Substantia nigra (tissue), 51 donors: ENCODE measurements at places on chromosomes 5 and 9.

DNA sequence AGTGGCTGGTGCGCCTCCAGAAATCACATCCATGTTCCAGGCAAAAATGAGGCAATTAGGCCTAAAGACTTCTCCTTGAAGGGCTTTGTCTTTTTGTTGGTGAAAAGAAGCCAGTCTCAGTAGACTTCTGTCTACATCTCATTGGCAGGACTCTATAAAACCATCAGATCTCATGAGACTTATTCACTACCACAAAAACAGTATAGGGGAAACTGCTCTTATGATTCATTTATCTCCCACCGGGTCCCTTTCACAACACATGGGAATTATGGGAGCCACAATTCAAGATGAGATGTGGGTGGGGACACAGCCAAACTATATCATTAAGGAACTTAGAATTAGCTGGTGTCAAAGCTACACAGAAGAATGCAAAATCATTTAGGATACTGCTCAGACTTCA lies 77.7 kb upstream of the SNX2 start:
- DNase-seq: no peak

- DNase-seq: no peak
Measured at GRCh38 chr5:103247118-103247517, 11.4 kb upstream of the MACIR start.

DNA sequence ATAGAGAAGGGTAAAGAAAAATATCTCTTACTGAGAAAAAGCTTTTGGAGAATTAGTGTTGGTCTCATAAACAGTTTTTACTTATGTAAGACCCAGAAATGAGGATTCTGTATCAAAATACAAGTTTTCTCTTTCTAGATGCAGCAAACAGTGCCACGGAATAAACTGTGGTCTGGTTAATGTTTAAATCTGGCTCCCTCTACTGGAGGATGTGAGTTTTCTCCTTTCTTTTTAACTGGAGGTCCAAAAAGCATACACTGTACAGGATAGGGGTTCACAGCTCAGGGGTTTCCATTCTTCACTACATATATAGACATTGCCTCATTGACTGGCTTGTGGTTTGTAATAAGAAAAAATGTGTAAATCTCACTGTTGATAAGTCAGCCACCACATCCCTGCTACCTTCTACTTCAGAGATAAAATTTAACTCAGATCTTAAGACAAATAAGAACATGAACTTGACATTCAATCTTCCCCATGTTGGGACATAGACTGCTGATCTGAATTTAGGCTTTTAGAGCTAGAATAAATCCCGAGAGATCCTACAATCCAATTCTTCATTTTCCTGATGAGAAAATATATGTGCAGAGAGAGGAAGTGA lies 98.9 kb downstream of the CFAP95 start:
- no peak for DNase-seq

- DNase-seq: no peak
Measured at GRCh38 chr5:84614906-84615305, 230.2 kb upstream of the EDIL3 start.

DNA sequence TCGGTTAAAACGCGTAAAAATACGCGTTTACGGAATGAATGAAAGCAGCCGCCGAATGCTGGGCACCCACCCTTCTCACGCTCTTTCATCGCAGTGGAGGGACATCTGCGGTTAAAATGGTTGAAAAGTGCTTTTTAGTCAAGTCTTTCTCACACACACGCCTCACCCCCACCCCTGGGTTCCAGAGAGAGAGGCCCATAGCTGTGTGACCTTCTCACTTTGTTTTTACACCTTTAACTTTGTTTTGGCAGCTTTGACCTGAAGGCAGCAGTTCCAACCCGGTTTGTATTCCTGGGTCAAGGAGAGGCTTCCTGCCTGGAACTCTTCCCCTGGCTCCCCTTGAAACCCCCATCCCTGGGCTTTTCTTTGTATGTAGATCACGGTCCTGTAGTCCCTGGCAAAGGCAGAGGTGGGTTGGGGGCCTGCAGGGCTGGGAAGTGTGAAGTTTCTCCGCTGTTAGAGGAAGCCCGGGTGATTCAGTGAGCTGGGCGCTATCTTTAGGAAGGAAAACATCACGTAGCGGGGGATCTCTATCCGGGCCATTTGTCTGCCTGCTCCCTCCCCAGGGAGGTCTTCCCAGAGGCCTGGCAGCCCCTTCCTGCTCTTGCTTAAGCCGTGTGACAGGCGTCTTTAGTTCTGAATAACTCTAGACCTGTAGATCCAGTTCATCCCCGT lies 29.6 kb downstream of the SPRY4 start:
- DNase-seq: no peak

DNA sequence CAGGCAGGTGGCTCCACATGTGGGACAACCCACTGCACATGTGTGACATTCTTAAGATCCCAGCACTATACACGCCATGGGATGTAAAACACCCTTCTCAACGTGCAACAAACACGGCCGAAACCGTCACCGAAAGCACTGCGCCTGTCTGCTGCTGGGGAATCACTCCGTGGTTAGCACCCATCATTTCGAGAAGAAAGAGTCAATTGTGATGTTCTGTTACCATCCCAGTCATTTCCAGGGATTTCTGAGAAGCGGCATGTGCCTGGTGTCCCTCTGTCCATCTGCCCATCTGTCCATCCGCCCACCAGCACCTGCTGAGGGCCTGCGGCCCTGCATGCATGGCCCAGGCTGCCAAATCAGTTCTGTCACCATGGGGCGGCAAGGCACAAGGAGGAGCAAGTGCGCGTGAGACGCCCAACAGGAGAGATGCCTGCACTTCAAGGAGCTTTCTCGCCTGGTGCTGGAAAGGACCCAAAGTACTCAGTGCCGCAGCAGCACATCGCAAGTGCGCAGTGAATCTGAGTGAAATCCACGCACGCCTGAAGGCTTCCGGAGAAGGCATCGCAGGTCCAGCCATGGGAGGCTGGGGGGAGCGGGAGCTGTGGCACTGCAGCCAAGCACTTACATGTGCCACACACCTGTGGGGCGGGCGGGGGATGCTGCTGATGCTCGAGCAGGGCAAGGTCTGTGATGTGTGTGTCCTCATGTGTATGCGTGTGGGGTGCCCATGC lies 38.0 kb downstream of the VAV2 start:
- no peak for DNase-seq

DNA sequence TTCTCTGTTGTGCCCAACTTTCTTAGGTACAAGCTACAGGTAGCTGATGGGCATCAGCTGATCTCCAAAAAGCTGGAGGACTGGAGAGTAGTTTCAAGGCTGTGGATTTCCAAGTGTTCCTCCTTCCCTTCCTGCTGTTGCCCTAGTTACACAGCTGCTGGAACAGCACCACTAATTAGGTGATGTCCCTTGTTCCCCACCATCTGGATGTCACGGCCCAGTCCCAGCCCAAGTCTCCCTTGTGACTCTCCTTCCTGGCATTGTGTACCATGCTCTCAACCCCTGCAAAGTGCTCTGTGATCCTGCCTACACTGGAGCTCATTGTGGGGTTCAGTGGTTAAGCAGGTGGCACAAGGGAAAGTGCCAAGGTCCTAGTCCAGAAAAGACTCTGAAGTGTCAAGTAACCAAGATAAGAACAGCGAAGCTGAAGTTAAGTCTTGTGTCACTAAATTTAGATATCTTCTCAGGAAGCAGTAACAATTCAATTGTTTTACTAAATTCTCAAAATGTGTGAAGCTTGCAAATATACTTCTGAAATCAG lies 604.5 kb downstream of the ISL1 start:
- no peak for DNase-seq

DNA sequence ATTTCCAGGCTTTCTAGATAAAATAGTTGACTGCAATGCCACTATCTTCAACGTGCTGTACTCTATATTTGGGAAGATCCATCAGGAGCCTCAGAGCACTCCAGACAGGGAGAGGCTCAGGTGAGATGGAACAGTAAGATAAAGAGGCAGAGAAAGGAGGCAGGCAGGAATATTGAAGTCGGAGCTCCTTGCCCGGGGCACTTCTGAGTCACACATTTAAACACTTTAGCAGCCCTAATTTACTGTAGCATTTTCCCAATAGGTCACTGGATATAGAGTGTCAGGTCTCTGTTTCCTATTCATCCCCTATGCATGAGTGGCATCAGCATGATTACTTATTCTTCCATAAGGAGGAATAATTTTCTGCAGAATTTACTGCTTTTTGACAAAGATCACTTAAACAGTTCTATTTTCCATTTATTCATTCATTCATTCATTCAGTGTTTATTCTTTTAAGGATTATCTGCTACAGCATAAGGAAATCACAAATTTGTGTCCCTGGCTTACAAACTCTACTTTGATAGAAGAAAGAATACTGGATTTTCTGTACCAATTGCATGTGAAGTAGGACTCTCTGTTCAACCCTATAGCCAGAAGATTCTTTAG lies 170.7 kb downstream of the MAPKAP1 start:
- no peak for DNase-seq

GRCh38 chr5:5155617-5156016 lies 15.5 kb downstream of the ADAMTS16 start:
- no peak for DNase-seq

DNA sequence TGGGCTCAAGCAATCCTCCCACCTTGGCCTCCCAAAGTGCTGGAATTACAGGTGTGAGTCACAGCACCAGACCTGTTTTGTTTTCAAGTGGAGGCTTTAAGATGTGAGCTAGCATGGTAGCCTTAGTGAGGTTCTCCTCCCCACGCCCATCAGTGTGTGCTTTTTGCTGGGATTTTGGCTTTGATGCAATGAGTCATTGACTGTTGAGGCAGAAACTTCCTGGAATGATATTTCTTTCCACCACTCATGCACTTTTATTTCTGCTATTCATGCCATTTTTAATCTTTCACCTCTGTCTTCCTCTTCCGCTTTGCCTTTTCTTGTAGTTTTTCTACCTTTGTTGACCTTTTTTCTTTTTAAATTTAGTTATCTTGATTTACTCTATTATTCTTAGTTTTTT lies 4.2 kb upstream of the NFIL3 start:
- no peak for DNase-seq

- no peak for DNase-seq
Measured at GRCh38 chr5:163938595-163938994, 433.2 kb downstream of the MAT2B start.

DNA sequence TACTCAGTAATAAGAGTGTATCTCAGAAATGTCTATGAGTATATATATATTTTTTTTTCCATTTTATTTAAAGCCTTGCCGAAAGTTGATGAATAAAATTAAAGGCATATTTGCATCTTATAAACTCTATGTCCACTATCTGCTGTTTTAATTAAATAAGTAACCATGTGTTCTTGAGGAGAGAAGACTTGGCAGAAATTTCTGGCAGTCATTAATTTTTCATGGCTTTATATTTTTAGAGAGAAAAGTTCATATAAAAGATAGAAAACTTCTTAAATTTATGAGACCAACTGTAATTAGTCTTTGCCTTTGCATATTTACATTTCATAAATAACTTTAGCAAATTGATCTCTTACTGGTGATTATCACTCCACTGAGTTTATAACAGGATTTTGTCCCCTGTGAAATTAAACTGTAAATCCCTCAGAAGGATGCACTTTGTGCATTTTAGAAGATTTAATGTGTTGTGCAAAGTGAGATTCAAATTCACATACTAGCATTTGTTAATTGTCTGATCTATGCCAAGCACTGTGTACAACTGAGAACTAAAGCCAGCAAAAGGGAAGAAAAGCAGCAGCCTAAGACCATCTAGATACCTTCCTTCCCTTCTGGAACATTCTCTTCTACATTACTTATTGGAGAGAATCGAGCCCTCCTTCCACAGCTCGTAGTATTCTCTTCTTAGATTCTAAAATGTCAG lies 108.7 kb downstream of the SNCAIP start:
- no peak for DNase-seq

- DNase-seq: no peak
Measured at GRCh38 chr5:127583866-127584265, 65.0 kb upstream of the CTXN3 start.

DNA sequence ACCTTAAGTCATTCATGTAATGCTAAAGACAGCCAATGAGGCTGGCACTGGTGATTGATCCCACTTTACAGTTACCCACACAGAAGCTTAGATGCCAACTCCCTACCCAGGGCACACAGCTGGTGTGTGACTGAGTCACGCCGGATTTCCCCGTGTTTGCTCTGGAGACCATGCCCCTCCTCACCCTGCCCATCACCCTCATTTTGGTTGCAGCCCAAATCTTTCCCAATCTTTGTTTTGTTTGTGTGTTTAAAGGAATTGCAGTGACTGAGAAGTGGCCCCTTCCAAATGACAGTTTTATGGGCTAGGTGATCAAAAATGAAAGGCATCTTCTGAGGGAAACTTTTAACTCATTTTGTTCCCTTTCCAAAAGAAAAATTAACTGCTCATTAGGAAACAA lies 10.9 kb downstream of the FBXL7 start:
- DNase-seq: no peak

DNA sequence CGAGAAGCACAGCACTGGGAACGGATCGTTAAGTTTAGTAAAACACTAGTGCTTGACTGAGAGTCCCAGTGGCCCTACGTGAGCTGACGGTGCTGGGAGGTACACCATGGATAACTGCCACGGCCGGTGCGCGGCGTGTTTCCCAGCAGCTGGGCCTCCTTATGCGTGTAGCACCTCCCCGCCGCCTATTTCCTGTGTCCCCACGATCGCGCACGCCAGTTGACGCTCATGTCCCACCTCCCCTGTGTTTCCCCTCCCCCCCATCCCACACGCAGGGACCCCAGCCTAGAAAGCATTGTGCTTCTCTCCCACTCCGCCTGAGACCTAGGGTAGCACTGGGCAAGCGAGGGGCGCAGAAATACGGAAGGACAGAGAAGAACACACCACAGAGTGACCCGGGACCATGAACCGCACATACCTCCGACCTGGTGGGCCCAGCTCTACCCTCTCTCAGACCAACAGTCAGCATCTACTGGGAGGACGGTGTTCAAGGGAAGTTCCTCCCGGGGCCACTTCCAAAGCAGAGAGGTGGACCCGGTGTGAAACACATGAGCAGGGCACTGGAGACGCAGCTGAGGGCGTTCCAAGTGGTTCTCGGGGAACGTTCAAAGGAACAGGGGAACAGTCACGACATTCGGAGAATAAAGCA lies 45.6 kb downstream of the DBH start:
- no peak for DNase-seq

- DNase-seq: no peak
Measured at GRCh38 chr9:88198341-88198807, 60.1 kb upstream of the SPATA31C2 start.

DNA sequence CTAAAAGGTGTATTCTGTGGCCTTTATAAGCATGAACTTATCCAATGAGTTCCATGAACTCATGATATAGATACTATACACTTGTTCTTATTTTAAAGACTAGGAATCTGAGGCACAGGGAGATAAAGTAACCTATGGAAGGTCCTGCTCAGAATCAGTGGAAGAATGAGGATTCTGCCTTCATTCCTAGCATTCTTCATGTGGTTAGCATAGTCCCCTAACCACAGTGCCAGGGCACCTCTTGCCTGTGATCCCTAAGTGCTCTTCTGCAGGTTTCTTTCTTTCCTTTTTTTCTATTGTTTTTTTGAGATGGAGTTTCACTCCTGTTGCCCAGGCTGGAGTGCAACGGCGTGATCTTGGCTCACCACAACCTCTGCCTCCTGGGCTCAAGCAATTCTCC lies 174.1 kb downstream of the C9orf152 start:
- no peak for DNase-seq
